ENCODE measurements at places on chromosomes 3 and 15.
A peak's percentile ranks its signal among the peaks of the same experiment; 100 is the strongest.

- no peak for DNase-seq
Measured at GRCh38 chr3:71247221-71247957, 336.1 kb downstream of the FOXP1 start.

GRCh38 chr3:8560366-8561007 is 58.9 kb downstream of the LMCD1 start:
- no peak for DNase-seq

- no peak for DNase-seq
Measured at GRCh38 chr3:123085293-123085931, 18.6 kb downstream of the PDIA5 start.

- no peak for DNase-seq
Measured at GRCh38 chr15:39482459-39482858, 98.4 kb upstream of the THBS1 start.

DNA sequence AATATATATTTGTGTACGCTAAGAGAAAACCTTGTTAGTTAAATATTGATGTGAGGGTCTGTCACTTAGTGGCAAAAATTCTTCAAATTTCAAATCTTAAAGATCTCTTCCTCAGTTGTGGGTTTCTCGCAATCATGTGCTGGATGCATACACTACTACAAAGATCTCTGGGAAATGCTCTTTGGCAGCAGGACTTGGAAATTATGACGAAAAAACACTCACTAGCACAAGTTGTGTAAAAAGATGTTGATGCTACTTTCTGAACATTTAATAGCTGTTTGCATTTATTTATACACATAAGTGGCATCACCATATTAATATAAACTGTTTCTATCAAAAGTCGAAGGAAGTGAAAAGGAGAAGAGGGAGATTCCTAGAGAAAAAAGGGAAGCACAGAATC is 10.8 kb upstream of the NANOGP8 start:
- no peak for DNase-seq

DNA sequence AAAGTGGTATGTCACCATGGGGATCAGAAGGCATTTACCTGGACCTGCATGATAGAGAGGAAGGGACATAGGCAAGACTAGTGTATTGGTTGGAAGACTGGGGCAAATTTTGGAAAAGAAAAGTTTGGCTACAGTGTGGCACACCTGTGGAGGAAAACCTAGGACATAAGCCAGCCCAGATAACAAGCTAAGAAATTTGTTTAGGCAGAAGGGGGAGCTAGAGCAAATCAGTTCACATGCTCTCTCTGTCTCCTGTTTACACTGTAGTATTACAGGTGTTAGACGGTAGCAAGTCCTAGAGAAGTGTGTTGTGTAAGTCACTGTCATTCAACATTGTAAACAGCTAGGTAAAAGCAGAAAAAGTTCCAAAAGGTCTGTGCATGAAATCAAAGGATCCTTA is 11.9 kb upstream of the ALDH1A2 start:
- DNase-seq: no peak

- DNase-seq: no peak
Measured at GRCh38 chr3:194688200-194688740, 2.6 kb downstream of the FAM43A start.

DNA sequence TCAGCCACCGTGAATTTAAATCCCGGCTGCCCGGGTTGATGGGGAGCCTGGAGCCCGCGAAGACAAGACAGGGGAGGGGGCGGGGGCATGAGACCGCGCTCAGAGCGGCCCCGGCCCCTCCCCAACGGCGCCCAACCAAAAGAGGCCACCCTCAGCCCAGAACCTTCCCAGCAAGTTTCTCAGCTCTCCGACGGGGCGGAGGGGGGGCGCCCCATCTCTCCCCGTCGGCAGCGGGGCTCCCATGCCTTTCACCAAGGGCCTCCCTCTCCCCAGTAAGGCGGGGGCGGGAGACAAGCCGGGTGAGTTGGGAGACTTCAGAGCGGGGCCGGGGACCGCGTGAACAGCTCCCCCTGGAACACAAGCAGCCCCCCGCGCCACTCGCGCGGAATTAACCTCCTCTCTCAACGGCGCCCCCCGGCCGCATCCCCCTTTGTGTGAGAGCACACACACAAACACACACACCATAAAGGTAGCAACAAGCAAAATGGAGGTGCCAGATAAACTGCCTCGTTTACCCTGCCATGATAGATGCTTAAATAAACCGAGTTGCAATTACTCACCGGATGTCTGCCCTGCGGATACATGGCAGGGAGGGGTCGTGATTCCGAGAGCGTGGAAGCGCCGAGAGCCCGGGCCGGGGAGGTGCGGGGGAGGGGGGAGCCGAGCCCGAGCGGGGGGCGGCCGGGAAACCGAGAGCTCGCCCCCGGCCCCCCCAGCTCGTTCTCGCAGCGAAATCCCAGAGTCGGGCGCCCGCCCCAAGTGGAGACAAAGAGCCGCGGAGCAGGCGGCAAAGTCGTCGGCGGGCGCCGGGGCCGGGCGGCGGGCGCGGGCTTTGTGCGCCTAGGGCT is 1.3 kb downstream of the TLE3 start:
- peak; percentile 70 for DNase-seq

DNA sequence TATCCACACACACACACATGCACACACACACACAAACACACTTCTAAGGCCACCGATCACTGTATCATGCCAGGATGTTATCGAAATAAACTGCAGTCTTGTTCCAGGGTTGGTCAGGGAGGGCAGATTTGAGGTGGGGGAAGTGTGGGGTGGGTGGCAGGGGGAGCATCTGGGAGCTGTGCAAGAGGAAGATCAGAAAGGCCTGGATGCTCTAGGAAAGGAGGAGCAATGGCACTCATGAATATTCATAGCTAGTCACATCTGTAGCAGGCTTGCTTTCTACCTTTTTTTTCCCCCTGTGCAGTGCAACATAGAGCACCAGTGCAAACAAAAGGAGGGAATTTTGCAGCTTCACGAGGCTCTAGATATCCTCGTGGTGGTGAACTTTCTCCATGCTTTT is 84.9 kb downstream of the MEIS2 start:
- DNase-seq: no peak

- no peak for DNase-seq
Measured at GRCh38 chr3:168534761-168535160, 439.0 kb upstream of the GOLIM4 start.

GRCh38 chr3:66499881-66500575 is 794 bp downstream of the LRIG1 start:
- peak; percentile 68 for DNase-seq

DNA sequence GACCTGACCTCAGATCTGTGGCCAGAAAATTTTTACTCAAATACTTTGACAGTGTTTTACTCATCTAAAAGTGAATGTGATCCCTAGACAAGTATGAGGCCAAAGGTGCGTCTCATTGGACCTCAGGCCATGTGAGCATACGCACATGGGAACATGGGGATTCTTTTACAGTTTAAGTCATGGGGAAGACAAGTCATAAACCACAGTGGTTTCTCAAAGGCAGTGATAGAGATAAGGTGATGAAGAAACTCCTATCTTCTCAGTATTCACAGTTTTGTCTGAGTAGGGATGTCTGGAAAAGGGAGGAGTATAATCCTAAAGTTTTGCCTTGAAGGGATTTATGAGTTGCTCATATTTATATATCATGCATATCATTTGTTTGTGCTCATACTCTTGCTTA is 173.8 kb downstream of the FNDC3B start:
- no peak for DNase-seq

DNA sequence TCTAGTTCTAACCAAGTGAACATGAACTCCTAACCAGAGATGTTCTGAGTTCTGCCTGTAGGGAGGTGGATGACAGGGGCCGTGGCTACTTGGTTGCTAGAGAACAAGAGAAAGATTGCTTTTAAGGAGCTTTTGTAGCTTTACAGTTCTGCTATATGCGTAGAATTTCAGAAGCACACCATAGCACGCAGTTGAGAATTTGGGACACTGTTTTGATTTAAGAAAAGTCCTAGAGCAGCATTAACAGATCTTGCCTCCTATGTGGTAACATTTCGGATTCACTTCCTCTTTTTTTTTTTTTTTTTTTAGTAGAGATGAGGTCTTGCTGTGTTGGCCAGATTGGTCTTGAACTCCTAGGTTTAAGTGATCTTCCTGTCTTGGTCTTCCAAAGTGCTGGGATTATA is 181.7 kb downstream of the TCF12 start:
- DNase-seq: no peak

- no peak for DNase-seq
Measured at GRCh38 chr3:28081533-28081947, 159.9 kb upstream of the CMC1 start.

GRCh38 chr3:127260826-127261555 is 26.9 kb downstream of the PRR20G start:
- no peak for DNase-seq

DNA sequence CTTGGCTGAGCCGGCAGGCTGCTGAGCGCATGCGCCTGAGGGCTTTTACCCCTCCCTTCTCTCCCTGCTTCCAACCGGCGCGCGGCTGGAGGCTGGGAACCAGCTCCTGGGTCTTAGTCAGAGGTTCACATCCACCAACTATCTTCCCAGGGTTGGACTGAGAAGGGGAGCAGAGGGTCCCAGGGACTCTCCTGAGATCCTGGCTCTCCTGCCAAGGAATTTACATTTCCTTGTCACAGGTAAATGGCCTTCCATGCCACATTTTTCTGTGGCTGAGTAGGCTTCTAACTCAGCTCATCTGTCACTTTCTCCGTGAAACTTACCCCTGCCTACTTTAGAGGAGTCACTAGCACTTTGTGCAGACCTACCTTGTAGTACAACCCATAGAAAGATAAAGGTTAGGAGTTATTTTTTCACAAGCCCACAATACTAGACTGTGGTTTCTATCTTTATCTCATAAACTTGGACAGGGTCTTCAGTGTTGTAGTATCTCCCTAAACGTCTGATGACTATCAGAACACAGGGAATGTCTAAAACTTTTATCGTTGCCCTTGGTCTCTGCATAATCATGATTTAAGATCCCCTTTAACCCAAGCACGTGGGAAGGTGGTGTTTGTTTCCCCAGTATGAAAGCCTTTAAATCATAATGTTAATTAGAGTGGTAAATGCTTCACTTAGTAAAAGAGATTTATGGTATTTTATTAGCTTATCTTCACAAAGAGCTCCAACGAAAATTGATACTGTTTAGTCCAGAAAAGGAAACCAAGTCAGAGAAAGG is 638 bp upstream of the TBC1D5 start:
- no peak for DNase-seq

- DNase-seq: no peak
Measured at GRCh38 chr3:50486219-50486888, 17.1 kb downstream of the CACNA2D2 start.

- DNase-seq: no peak
Measured at GRCh38 chr15:39663704-39664250, 82.9 kb downstream of the THBS1 start.

- DNase-seq: no peak
Measured at GRCh38 chr15:27025481-27025966, 54.5 kb downstream of the GABRG3 start.
